ENCODE measurements at places on chromosomes 5 and 9. TPM values are rescaled to one million over a fixed set of nuclear protein-coding genes. Genes with fewer than 3 reads are reported as not detected.
A peak's percentile ranks its signal among the peaks of the same experiment; 100 is the strongest.

DNA sequence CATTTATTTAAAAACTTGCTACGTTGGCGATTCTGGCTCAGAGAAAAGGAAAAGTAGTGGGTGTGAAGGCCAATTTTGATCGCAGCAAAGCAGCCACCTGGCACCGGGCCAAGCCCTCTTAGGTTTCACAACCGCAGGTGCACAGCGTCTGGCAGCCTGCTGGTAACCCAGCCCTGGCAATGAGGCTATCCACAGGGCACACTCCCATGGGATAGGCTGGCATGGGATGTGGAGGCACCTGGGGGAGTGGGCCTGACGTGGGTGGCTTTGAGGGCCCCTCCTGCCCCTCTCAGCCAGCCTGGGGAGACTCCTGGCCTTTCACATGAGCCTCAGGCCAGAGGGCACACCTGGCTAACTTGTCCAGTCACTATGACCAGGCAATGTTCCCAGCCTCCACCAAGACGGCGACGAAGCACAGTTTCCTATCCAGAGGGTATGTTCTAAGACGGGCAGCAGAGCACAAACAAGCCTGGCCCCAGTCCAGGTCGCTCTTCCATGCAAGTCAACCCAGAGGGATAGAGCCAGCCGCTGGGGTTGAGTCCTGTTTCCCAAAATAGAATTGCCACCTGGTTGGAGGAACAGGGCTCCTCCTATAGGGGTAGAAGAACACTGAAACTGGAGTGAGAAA lies 19.0 kb downstream of the CMBL start:
- H3K27ac ChIP-seq = peak overlapping the region; percentile 68
- H3K4me3 ChIP-seq = no peak overlapping the region
- H3K4me1 ChIP-seq = peaks cover 12% of the 10 kb centered on the region
- peaks cover 15% of the 10 kb centered on the region for H3K36me3 ChIP-seq
- no peaks in the 10 kb centered on the region for H3K27me3 ChIP-seq

DNA sequence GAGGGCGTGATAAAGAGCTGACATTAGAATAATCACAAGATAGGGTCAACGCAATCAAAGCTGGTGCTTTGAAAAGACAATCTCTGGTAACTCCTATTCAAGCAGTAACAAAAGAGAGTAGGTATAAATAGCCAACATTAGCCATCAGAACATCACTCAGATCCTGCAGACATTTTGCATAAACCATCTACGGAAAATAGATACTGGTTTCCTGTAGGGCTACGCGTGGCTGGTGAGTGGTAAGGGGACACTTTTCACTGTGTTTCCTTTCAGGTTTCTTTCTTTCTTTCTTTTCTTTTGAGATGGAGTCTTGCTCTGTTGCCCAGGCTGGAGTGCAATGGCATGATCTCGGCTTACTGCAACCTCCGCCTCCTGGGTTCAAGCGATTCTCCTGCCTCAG lies 22.3 kb downstream of the TTF1 start:
- no peak overlapping the region for H3K27ac ChIP-seq
- no peak for DNase-seq
- no peaks in the 10 kb centered on the region for H3K4me1 ChIP-seq
- no peak overlapping the region for H3K4me3 ChIP-seq
- H3K27me3 ChIP-seq = no peaks in the 10 kb centered on the region
- H3K36me3 ChIP-seq = peaks cover 50% of the 10 kb centered on the region

GRCh38 chr5:6910950-6911349 lies 197.7 kb downstream of the TENT4A start:
- H3K27ac ChIP-seq = no peak overlapping the region
- H3K4me1 ChIP-seq = no peaks in the 10 kb centered on the region
- H3K27me3 ChIP-seq = no peaks in the 10 kb centered on the region

Gene ARID3C
- total RNA-seq = not detected

GRCh38 chr5:122697191-122697590 lies 77.7 kb upstream of the SNX2 start:
- H3K36me3 ChIP-seq = no peaks in the 10 kb centered on the region
- no peaks in the 10 kb centered on the region for H3K4me1 ChIP-seq
- H3K4me3 ChIP-seq = no peak overlapping the region
- no peak overlapping the region for H3K27ac ChIP-seq

Gene ADAMTS6
- total RNA-seq = 8.9 TPM

DNA sequence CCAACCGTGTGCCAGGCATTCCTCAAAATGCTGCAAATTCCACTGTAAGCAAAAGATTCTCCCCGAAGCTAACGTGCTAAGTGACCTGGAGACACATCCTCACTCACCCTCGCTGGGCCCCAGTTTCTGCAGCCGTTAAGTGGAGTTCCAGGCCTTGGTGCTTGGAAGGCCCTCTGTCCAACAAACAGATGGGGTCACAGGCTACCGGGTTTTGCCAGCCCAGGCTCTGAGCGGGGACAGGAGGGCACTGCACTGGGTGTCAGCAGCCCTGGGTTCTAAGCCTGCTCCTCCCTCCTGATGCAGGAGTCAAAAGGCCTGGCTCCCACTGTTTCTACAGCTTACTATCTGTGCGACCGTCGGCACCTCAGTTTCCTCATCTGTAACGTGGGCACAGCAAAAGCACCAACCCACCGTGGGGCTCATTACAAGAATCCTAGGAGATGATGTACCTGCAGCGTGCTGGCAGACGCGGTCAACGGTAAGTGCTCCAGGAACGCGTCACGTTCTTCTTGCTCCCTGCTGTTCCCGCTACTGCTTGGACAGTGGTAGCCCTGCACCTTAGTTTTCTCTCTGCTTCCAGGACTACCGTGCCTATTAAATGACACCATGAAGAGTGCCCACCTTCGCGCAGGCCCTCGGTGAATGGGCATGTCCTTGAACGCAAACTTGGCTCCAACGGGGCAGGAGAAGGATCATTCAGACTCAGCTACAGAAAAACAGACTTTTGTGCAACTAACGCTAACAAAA lies 84.8 kb downstream of the ADAMTS2 start:
- H3K4me3 ChIP-seq = no peak overlapping the region
- H3K27ac ChIP-seq = no peak overlapping the region
- peaks cover 6% of the 10 kb centered on the region for H3K4me1 ChIP-seq
- DNase-seq = peak; percentile 54
- no peaks in the 10 kb centered on the region for H3K36me3 ChIP-seq

GRCh38 chr5:61647672-61648071 lies 315.6 kb downstream of the ZSWIM6 start:
- no peak overlapping the region for H3K4me3 ChIP-seq
- no peaks in the 10 kb centered on the region for H3K4me1 ChIP-seq
- no peak for DNase-seq

Gene ADCY2
- 0.11 TPM for total RNA-seq

DNA sequence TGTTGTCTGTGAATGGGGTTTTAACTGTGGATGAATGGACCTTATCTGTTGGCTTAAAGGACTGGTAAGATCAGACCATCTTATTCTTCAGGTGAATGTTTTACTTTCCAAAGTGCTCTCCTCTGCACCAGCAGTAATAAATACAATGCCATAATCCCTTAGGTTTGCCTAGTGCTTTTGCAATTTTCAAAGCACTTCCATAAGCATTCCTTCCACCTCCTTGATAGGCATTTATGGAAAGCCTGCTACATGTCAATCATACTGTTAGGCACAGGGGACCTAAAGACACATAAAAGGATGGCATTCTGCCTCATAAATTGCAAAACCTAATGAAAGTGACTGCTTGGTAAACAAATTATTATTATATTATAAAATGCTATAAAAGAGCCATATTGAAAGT lies 21.4 kb downstream of the IL7R start:
- H3K27ac ChIP-seq = no peak overlapping the region
- H3K27me3 ChIP-seq = no peaks in the 10 kb centered on the region
- H3K4me3 ChIP-seq = no peak overlapping the region
- H3K36me3 ChIP-seq = no peaks in the 10 kb centered on the region
- H3K4me1 ChIP-seq = no peaks in the 10 kb centered on the region
- DNase-seq = no peak

Gene UBE2R2
- 7.2 TPM for total RNA-seq

GRCh38 chr5:172421020-172421419 lies 33.3 kb downstream of the SH3PXD2B start:
- H3K36me3 ChIP-seq = peaks cover 3% of the 10 kb centered on the region
- no peak overlapping the region for H3K4me3 ChIP-seq
- H3K27me3 ChIP-seq = no peaks in the 10 kb centered on the region
- peak overlapping the region; percentile 71 for H3K27ac ChIP-seq
- DNase-seq = no peak

- no peak overlapping the region for H3K4me3 ChIP-seq
- H3K36me3 ChIP-seq = no peaks in the 10 kb centered on the region
- H3K4me1 ChIP-seq = no peaks in the 10 kb centered on the region
- no peak overlapping the region for H3K27ac ChIP-seq
- no peaks in the 10 kb centered on the region for H3K27me3 ChIP-seq
These were observed 18.7 kb upstream of the GRPEL2 start for GRCh38 chr5:149326611-149327010.

GRCh38 chr9:89145097-89145496 lies 33.5 kb downstream of the SHC3 start:
- no peak for DNase-seq
- H3K27ac ChIP-seq = no peak overlapping the region
- H3K4me3 ChIP-seq = no peak overlapping the region
- no peaks in the 10 kb centered on the region for H3K4me1 ChIP-seq
- H3K27me3 ChIP-seq = no peaks in the 10 kb centered on the region
- H3K36me3 ChIP-seq = no peaks in the 10 kb centered on the region

GRCh38 chr5:1847056-1847455 lies 35.7 kb downstream of the IRX4 start:
- H3K4me3 ChIP-seq = no peak overlapping the region
- H3K36me3 ChIP-seq = no peaks in the 10 kb centered on the region
- no peak for DNase-seq
- no peak overlapping the region for H3K27ac ChIP-seq

GRCh38 chr9:106753155-106753671 lies 109.8 kb upstream of the ZNF462 start:
- no peaks in the 10 kb centered on the region for H3K27me3 ChIP-seq
- DNase-seq = no peak
- no peaks in the 10 kb centered on the region for H3K36me3 ChIP-seq
- no peaks in the 10 kb centered on the region for H3K4me1 ChIP-seq
- H3K4me3 ChIP-seq = no peak overlapping the region

GRCh38 chr9:72467766-72468738 lies 53.4 kb upstream of the TMC1 start:
- no peak for DNase-seq
- no peaks in the 10 kb centered on the region for H3K36me3 ChIP-seq
- no peak overlapping the region for H3K4me3 ChIP-seq

GRCh38 chr5:149372076-149372795 lies 6.9 kb downstream of the IL17B start:
- no peak overlapping the region for H3K4me3 ChIP-seq
- H3K4me1 ChIP-seq = peaks cover 27% of the 10 kb centered on the region
- H3K27ac ChIP-seq = peak overlapping the region; percentile 77
- peak; percentile 70 for DNase-seq

GRCh38 chr9:131675437-131676022 lies 64.3 kb downstream of the RAPGEF1 start:
- H3K27me3 ChIP-seq = no peaks in the 10 kb centered on the region
- H3K4me1 ChIP-seq = peaks cover 39% of the 10 kb centered on the region
- no peaks in the 10 kb centered on the region for H3K36me3 ChIP-seq
- H3K27ac ChIP-seq = peak overlapping the region; percentile 96
- DNase-seq = no peak
- H3K4me3 ChIP-seq = no peak overlapping the region

- no peak overlapping the region for H3K27ac ChIP-seq
- H3K4me1 ChIP-seq = no peaks in the 10 kb centered on the region
- H3K27me3 ChIP-seq = no peaks in the 10 kb centered on the region
- no peak overlapping the region for H3K4me3 ChIP-seq
These were observed 194.9 kb downstream of the ATP10B start for GRCh38 chr5:160657068-160657507.

GRCh38 chr5:65382582-65382981 lies 99.1 kb downstream of the ADAMTS6 start:
- no peak for DNase-seq
- no peaks in the 10 kb centered on the region for H3K27me3 ChIP-seq
- no peak overlapping the region for H3K4me3 ChIP-seq
- H3K36me3 ChIP-seq = no peaks in the 10 kb centered on the region

DNA sequence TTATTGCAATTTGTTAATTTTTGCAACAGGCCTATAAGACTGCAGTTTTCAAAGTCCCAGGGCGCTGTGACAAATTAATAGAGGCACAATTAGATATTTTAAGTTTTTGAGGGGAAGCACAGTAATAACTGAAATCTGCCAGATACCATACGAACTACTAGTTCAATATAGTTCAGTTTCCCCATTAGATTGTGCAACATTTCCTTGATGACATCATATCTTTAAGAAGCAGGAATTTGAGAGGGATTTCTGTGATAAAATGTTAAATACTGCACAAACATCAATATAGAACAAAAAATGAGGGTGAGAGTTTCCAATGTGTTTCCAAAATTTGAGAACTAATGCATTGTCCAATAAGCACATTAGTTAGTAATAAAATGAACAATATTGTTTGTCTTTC lies 56.7 kb upstream of the GRIN3A start:
- H3K4me3 ChIP-seq = no peak overlapping the region
- no peaks in the 10 kb centered on the region for H3K27me3 ChIP-seq
- no peaks in the 10 kb centered on the region for H3K4me1 ChIP-seq
- no peaks in the 10 kb centered on the region for H3K36me3 ChIP-seq
- no peak for DNase-seq

Gene TMOD1
- 17.1 TPM for total RNA-seq

Gene TRIM52
- total RNA-seq = 21.2 TPM

Gene SNCAIP
- total RNA-seq = 2.9 TPM

- no peak overlapping the region for H3K27ac ChIP-seq
- H3K4me1 ChIP-seq = peaks cover 5% of the 10 kb centered on the region
- H3K36me3 ChIP-seq = no peaks in the 10 kb centered on the region
- no peaks in the 10 kb centered on the region for H3K27me3 ChIP-seq
- no peak for DNase-seq
These were observed 253.8 kb downstream of the ENC1 start for GRCh38 chr5:74386571-74387334.

DNA sequence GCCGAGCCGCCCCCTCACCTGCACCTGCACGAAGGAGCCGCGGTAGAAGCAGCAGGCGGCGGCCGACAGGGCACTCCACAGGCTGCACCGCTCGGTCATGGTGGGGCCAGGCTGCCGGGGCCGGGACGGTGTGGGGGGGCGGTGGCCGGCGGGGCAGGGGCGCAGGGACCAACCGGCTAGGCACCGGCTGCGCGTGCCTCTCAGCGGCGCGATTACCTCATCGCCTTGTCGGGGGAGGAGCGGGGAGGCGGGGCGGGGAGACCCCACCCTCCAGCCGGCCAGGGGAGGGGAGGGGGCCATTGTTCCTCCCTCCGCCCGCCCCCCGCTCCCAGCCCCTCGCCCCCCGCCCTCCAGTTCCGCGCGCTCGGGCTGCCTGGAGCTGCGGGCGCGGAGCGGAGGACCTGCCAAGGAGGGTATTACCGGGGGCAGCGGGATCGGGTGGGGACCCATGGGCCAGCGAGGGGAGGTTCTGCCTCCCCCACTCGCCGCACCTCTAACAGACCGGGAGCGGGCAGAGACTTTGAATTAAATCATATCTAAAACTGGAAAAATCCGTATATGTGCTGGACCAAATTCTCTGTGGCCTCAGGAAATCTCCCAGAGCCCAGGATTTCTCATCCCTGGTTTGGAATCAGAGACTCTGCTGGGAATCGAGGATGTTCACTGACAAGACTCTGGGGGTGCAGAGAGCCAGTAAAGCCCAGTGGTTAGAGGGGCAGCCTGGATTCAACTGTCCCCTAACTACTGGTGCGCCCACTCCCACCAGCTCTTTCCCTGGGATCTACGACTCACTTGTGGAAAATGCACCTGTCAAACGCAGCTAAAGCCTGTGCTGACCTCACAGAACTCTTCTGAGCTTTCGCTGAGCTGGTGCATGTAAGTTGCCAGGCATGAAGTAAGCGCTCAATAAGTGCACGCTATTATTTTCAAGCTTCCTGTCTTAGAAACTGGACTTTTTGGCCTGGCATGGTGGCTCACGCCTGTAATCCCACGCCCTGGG lies 20.3 kb upstream of the TOR2A start:
- H3K4me1 ChIP-seq = peaks cover 4% of the 10 kb centered on the region
- H3K27me3 ChIP-seq = peaks cover 6% of the 10 kb centered on the region
- no peak overlapping the region for H3K27ac ChIP-seq
- H3K4me3 ChIP-seq = no peak overlapping the region
- DNase-seq = no peak
